Spinal cord (tissue), 10 donors: ENCODE measurements at places on chromosomes 5 and 9. TPM values are rescaled to one million over a fixed set of nuclear protein-coding genes. Genes with fewer than 3 reads are reported as not detected.
A peak's percentile ranks its signal among the peaks of the same experiment; 100 is the strongest.

Gene OR2V2
- not detected for polyA plus RNA-seq

- no peak for DNase-seq
Measured at GRCh38 chr9:131621551-131622358, 76.4 kb downstream of the PRRT1B start.

- DNase-seq: no peak
Measured at GRCh38 chr5:158594595-158595242, 505.0 kb downstream of the EBF1 start.

GRCh38 chr5:74130155-74130897, 504.3 kb downstream of the ARHGEF28 start:
- DNase-seq: no peak

DNA sequence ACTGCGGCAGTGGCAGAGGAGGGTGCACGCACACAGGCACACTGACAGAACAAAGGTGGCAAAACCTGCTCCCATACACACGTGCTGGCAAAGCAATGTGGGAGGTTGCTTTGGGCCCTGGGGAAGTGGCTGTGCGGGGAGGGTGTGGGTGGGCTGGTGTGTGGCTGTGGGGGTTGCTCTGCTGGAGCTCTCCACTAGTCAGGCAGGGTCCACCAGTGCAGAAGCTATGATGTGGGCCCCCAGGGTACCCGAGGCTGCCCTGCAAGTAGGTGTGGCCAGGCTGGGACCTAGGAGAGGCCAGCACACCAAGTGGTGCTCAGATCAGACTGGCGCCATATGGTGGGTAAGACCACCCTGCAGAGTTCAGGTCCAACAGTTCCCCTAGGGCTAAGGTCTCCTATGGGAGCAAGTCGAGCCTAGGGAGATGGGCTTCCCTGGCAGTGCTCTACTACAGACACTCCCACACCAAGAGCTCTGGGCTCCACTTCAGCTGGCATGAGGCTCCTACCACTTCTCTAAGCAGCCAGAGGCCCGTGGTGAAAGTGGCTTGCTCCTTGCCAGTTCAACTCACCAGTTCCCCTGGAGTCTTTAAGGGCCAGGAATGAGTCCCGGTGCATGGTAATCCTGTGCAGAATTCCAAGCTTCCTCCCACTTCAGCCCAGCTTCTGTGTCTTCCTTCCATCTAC, 46.2 kb upstream of the IFNE start:
- DNase-seq: no peak

Gene DOK3
- polyA plus RNA-seq: 15.8 TPM

DNA sequence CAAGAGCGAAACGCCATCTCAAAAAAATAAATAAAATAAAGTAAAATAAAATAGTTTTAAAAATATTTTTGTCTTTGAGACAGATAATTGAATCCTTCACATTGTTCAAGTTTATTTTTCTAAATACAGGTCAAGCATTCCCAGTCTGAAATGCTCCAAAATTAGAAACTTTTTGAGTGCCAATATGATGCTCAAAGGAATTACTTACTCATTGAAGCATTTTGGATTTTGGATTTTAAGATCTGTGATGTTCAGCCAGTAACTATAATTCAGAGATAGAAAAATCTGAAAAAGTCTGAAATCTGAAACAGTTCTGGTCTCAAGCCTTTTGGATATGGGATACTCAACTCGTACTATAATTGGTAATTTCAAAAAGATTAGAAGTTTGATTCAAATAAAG, 39.8 kb downstream of the RBM27 start:
- DNase-seq: no peak

- peak; percentile 82 for DNase-seq
Measured at GRCh38 chr9:26856413-26857032, 36.1 kb downstream of the CAAP1 start.

Gene CDH9
- polyA plus RNA-seq: 6.2 TPM

DNA sequence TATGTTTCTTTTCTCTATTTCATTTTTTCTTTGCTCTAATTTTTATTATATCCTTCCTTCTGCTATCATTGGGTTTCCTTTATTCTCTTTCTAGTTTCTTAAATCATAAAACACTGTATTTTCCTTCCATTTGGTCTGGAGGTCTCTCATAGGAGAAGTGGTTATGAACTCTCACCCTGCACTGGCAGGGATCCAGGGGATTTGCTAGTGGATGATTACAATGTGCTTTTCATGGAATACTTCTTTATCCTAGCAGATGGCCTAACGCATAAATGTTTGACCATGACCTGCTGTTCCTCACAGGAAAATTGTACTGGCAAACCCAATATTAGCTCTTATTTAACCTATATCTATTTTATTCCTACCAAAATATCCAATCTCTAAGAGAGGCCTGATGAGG, 31.5 kb upstream of the SGCD start:
- DNase-seq: peak; percentile 15

DNA sequence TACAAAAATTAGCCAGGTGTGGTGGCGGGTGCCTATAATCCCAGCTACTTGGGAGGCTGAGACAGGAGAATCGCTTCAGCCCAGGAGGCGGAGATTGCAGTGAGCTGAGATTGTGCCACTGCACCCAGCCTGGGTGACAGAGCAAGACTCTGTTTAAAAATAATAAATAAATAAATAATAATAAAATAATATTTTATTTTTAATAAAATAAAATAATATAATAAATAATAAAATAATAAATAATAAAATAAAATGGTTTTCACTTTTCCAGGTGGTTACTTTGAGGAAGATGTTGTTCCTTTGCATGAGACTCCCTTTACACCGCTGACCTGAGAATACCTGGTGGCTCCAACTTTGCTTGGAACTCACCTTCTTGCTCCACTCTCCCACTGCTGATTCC, 82.8 kb downstream of the RCL1 start:
- no peak for DNase-seq

Gene FSTL4
- polyA plus RNA-seq: 4.9 TPM

Gene TMEM215
- polyA plus RNA-seq: 1.5 TPM

GRCh38 chr9:110157823-110158664, 49.9 kb downstream of the C9orf152 start:
- no peak for DNase-seq

Gene FCN1
- 0.08 TPM for polyA plus RNA-seq

Gene IFNK
- polyA plus RNA-seq: not detected

GRCh38 chr5:9954869-9955268, 294.8 kb downstream of the ATPSCKMT start:
- DNase-seq: no peak

DNA sequence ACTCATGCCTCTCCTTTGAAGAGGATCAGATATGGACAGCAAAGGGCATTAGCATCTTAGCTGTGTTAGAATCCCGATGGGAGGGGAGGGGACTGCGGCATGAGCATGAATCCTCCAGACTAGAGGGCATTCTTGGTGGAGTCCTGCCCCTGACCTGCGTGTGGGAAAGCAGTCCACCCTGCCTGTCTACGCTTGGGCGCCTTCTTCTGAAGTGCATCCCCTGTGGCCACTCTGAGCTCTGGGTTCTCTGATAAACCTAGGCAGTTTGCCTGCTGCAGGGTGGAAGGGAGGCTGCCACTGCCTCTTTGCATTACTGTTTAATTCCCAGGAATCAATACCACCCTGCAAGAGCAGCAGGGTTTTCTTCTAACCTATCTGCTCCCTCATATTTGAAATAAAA, 169.3 kb downstream of the INSYN2B start:
- no peak for DNase-seq

GRCh38 chr5:151055336-151055735, 25.5 kb downstream of the TNIP1 start:
- no peak for DNase-seq

Gene SLC22A4
- 7.4 TPM for polyA plus RNA-seq

Gene ANKRD18B
- polyA plus RNA-seq: 6.6 TPM

DNA sequence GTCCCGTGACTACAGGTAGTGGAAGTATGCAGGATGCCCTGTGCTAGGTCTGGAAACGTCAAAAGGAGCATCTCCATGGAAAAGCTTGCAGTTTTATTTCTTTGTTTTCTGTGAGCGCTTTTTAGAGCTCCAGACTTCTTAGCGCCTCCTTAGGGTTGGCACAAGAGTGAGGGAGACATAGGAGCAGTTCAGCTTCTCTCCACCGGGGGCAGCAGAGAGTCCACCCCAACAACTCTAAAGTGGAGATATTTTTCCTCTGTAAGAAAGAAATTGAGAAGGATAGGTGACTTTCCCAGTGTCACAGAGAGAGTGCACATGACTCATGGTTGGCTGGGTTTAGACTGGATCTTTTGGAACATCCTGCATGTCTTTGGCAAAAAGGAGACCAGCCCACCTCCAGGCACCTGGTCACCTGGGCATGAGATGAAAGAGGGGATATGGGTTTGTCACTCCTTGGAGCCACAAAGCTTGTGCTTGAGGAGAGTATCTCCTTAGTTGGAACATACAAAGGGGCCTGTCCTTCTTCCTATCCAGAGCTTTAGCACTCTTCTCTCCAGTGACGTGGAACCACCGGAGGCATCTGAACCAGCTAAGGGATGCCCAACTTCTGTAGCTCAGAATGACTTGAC, 637.7 kb downstream of the SEMA5A start:
- DNase-seq: no peak

GRCh38 chr5:112642885-112643284, 94.8 kb upstream of the APC start:
- no peak for DNase-seq

Gene CERCAM
- polyA plus RNA-seq: 74.1 TPM

- no peak for DNase-seq
Measured at GRCh38 chr5:7815892-7816534, 34.9 kb downstream of the CFAP90 start.

Gene PCA3
- 2.4 TPM for polyA plus RNA-seq

- DNase-seq: no peak
Measured at GRCh38 chr9:18694959-18695668, 221.2 kb downstream of the ADAMTSL1 start.
